ENCODE measurements at places on chromosomes 1 and 21.

DNA sequence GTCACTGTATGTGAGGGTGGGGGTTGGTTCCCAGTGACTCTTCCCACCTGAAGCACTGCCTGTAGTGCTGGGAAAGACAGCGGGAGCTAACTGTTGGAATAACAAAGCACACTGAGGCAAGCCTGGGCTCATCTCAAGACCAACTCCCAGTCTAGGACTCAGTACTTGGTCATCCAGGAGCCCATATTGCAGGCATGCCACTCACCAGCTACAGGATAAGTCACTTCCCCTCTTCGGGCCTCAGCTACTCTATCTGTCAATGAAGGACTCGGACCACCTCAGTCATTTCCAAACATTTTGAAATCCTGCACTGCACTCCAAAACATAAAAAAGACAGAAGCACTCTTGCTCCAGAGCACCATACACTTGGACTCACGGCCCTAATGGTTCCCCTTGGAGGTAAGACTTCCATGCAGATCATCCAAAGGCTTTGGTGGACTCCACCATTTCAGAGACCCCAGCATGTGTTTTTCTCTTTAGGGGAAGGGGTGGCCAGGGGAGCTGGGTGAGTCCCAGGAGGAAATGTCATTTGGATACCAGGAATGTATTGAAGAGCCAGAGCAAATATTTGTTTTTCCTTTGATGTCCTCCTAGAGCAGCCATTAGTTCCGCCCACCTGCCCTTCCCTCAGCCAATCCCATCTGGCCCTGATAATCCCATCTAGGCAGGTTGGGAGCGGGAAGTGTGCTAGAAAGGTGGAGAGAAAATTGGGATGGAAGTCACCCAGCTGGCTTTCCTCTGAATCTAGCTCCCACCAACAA, 3.1 kb downstream of the NUAK2 start:
- DNase-seq: no peak

- DNase-seq: no peak
Observed at GRCh38 chr1:41333146-41333784, 28.0 kb upstream of the FOXO6 start.

DNA sequence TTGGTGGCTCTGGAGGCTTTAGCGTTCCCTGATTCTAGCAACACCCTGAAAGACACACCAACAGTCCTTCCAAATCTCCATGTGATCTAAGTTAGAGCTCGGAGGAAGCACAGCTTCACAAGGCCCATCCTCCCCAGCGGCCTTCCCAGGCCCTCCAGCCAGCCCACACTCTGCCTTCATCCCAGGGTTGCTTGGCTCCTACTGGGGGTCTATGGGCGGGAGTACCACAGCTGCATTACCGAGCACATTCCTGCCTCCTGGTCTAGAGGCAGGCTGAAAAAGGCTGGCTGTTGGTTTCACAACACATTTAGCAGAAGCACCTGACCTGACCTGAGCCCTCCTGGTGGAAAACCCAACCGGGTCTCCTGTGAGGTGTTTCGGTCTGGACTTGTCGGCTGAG, 54.7 kb upstream of the TRIM67 start:
- DNase-seq: no peak

- no peak for DNase-seq
Observed at GRCh38 chr1:193926956-193927355, 740.5 kb upstream of the B3GALT2 start.

GRCh38 chr1:179761296-179761695, 18.2 kb downstream of the FAM163A start:
- DNase-seq: no peak

- DNase-seq: no peak
Observed at GRCh38 chr1:171159148-171159547, 26.0 kb upstream of the FMO2 start.

GRCh38 chr21:36466061-36466511, 13.8 kb downstream of the CLDN14 start:
- DNase-seq: no peak

DNA sequence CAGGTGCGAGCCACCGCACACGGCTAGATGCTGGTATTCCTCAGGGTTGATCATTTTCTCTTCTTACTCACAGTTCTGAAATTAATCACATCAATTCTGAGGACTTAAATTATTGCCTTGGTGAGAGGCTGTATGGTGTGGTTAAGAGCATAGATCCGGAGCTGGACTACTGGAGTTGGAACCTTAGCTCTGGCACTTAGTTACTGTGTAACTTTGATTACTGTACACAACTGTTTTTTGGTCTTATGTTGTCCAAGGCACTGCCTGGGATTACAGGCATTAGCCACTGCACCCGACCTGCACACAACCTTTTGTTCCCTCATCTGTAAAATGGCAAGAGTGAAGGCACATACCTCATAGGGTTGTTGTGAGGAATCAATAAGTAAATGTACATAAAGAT, 25.6 kb upstream of the THRAP3 start:
- no peak for DNase-seq

DNA sequence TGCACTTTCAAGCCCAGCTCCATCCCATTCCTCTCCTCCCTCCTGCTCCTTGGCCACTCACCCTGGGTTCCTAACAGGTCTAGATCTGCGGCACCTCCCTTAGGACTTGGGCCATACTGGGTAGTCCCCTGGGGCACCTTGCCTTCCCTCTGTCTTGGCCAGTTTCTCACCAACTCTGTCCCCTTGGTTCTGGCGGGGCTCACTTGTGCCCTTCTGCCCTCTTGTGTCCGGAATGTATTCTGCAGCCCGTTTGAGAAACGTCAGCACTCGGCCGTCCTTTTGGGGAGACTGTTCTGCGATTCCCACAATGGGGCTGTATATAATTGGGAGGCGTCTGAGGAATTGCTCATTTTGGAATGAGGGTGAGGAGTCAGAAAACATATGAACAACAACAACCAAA, 162.4 kb downstream of the ZSCAN20 start:
- DNase-seq: no peak

- no peak for DNase-seq
Observed at GRCh38 chr1:86971778-86972177, 57.3 kb downstream of the HS2ST1 start.

- no peak for DNase-seq
Observed at GRCh38 chr1:200867018-200867811, 5.6 kb upstream of the GPR25 start.

- DNase-seq: no peak
Observed at GRCh38 chr1:174118751-174119150, 40.6 kb upstream of the RABGAP1L start.

- no peak for DNase-seq
Observed at GRCh38 chr21:29939104-29939923, 482 bp downstream of the GRIK1 start.

- no peak for DNase-seq
Observed at GRCh38 chr1:42960122-42960390, 1.4 kb upstream of the SLC2A1 start.

DNA sequence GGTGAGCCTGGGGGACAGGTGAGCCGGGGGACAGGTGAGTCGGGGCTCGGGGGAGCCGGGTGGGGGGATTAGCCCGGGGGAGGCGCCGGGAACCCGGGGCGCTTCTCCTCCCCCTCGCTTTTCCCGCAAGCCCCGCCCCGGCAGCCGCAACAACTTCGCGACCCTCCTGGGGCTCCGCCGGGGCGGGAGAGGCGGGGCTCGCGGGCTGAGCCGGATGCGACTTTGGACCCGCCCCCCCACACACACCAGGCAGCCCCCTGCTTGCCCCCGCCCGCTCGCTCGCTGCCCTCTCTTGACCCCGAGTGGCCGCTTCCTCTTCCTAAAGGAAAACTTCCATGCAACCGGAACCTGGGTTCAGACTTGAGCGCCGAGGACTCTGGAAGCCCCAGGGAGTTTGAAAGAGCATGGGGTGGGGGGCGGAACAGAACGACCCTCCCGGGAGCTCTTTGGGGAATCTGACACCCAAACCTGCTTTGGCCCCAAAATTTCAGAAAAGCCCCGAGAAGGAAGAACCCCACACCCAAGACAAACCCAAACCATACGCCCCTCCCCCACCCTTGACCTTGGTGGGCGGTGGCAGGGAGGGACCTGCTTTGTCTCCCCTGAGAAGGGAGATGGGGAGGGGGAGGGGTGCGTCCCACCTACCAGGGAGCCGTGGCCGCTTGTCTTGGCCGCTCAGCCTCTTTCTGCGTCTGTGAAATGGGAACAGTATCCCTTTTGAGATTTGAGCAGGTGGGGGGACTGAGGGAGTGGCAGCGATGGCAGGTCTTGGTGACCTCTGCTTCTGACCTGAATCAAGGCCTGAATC, 550 bp downstream of the ARHGEF16 start:
- DNase-seq: no peak

GRCh38 chr1:55359611-55360010, 144.4 kb upstream of the USP24 start:
- DNase-seq: no peak

- no peak for DNase-seq
Observed at GRCh38 chr21:26599261-26599660, 26.2 kb upstream of the CYYR1 start.
